ENCODE measurements at places on chromosomes 11 and 22.

GRCh38 chr11:35507688-35508087, 17.7 kb downstream of the PAMR1 start:
- no peak for DNase-seq

GRCh38 chr11:110452720-110453119, 23.0 kb downstream of the FDX1 start:
- no peak for DNase-seq

- DNase-seq, result peak; percentile 80
Observed at GRCh38 chr22:42437488-42438292, 5.5 kb upstream of the NFAM1 start.

GRCh38 chr11:68962527-68963250, 18.1 kb downstream of the MRGPRD start:
- DNase-seq, result no peak

GRCh38 chr11:65852508-65853245, 5.3 kb downstream of the CFL1 start:
- no peak for DNase-seq

DNA sequence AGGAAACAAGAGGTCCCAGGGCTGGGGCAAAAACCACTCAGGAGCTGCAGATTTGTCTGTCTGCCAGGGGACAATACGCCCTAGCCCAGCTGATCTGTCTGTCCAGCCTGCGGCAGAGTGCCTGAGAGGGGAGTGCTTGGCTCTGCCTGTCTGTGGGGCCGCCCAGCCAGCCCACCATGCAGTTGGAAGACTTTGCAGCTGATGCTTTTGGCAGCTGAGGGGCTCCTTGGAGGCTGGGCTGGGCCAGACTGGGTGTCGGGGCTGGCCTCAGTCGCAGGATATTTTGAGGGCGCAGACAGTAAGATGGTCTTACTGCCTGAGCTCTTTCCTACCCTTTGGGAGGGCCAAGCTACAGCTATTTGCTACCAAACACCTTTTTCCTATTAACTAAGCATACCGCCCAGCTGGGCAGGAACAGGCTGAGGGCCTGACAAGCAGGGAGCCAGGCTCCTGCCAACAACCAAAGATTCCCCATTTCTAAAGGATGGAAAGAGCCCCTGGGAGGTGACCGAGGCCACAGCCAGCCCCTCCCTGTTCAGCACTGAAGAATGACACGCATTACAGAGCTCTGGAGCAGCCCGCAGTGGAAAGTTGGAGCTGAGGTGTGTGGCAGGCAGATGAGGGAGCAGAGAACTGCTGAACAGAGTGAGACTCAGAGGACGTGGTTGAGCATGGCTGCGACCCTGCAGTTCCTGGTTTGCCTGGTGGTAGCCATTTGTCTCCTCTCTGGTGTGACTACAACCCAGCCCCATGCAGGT, at the start of gene FAM180B:
FAM180B (plus strand) TSS at position 581 of the 758 bp plus-strand sequence; CDS start at position 672, 91 bp downstream.
- DNase-seq, result no peak

DNA sequence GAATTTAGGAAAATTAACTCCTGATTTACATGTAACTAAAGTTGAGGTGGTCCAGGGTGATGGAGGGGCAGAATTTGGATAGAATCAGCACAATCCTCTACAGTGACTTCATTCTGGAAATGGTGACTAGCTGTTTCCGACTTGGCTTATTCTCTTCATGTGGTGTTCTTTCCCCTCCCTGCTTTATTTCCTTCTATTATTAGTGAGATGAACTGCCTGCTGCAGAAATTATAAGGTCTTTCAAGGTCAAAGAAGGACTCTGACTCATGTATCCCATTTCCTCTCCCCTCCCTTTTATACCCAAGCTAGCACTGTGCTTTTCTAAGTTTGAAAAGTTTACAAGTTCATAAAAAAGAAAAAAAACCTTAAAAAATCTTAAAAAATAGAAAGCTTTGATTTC, 12.2 kb upstream of the MRPL17 start:
- no peak for DNase-seq

DNA sequence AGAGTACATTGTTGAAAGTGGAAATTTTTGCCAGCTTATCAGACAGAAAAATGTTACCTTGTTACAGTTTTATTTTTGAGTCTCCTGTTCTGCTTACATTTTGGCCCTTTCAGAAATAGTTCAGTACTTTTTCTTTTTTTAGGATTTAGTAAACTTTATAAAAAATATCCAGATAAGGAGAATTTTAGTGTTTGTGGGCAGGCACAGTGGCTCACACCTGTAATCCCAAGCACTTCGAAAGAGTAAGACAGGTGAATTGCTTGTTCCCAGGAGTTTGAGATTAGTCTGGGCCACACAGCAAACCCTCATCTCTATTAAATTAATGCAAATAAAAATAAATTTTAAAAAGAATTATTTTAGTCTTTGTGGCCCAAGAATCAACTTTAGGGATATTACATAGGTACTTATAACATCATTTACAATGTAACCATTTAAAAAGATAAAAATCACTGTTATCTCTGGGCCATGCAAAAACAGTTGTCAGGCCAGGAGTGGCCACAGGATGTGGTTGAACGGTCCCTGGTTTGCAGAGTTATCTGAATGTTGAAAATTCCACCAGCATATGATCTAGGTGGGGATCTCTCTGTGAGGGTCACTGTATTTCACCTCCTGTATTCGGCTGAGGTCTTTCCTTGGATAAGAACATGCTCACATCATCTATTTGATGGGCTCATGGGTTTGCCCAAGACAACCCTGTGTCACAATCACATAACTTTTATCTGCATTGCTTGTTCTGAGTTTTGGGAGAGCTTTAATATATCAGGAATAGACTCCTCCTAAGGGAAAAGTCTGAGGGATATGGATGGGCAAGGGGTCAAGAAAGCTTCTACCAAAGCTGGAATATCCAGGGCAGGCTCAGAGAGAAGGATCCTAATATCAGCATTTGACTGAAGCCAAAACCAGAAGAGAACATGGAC, 91.5 kb downstream of the GGTLC2 start:
- DNase-seq, result no peak

DNA sequence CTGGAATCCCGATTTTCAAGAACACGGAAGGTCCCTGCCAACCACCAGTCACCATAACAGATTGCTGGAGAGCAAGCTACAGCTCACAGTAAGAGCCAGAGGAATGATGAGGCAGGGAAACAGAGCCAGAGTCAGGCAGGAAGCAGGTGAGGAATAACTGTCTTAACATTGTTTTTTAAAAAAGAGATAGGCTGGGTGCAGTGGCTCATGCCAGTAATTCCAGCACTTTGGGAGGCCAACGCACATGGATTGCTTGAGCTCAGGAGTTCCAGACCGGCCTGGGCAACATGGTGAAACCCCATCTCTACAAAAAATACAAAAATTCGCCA, 13.5 kb upstream of the CASTOR1 start:
- DNase-seq, result no peak

- no peak for DNase-seq
Observed at GRCh38 chr11:75786101-75786736, 17.6 kb downstream of the DGAT2 start.

DNA sequence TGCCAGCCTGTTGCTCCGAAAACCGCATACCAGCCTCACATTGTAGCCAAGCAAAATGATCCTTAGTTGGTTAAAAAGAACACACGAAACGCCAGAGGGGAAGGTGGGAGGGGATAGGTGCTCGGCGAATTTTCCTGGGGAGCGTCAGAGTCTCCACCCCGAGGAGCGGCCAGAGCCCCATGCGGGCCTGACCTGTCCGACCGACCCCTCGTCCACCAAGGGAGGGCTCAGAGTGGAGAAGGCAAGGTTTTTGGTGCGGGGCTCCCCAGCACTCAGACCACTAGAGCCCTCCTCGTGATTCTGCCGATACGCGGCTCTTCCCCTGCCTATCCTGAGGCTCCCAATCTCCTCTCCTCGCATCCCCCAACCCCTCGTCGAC, 39.6 kb downstream of the DIXDC1 start:
- DNase-seq, result no peak

DNA sequence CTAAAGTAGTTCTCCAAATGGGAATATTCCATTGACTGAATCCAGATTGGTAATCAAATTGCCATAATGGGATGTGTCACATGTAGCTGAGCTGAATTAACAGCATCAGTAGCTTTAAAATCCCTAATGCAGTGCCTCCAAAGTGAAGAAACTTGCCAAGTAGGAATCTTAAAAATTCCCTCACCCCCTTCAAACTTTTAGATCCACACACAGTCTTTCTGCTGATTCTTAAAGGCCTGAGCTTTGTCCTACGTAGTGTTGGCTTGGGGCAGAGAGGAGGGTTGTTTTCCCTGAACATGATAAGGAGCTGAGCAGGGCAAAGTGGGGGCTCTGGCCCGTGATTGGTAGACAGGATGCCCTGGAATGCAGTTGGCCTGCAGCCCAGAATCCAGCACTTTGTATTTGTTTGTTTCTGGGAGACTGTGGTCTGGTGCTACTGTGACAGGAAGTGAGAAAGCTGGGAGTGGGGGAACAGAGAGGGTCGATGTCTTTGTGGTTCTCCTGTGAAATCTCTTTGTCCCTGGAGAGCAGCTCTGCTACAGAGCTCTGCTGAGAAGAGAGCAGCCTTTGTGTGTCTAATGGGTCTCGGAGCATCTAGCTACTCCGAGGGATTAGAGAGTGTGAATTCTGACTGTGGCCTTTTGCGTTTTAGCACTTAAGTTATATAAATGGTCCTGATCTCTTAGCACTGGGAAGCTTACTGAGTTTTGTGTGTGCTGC, 16.9 kb downstream of the CTNND1 start:
- DNase-seq, result no peak

GRCh38 chr11:27386181-27386845, 23.3 kb upstream of the CCDC34 start:
- no peak for DNase-seq

DNA sequence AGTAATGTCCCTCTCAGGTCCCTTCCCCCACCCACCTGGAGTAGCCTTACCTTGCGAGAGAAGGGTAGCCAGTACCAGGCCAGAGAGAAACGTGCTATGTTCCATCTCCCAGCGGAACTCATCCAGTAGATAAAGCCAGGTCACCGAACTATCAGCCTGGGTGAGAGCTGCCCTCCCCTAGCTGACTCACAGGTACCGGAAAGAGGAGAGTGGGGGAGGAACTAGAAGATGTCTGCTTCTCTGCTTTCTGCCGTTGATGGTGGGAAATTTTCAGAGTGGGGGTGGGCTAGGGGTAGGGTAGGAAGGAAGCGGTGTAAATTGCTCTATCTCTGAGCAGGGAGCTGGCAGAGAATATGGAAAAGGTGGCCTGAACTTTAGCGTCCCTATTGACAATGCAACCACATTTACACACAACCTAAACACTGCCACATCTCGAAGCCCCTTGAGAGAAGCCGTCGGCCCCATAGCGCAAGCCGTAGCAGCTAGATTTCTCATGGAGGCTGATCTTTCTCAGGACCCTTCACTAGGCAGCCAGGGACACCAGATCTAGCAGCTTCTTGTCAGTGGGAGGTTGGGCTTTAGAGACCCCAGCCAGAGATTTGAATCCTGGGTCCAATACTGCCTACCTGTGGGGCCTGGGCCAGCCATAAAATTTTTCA, at the start of gene CD3D:
CD3D (minus strand) TSS at position 203 of the 659 bp plus-strand sequence; CDS start at position 105, 98 bp downstream.
- peak; percentile 59 for DNase-seq
